ENCODE measurements at places on chromosomes 7 and 10.

- DNase-seq = no peak
Measured at GRCh38 chr7:66948480-66949109, 27.6 kb downstream of the TMEM248 start.

- peak; percentile 92 for DNase-seq
Measured at GRCh38 chr10:75403939-75404814, 2.6 kb upstream of the ZNF503 start.

GRCh38 chr7:106774768-106775551 is 90.1 kb upstream of the PIK3CG start:
- DNase-seq = no peak

- peak; percentile 37 for DNase-seq
Measured at GRCh38 chr7:47474937-47475879, 106.7 kb downstream of the TNS3 start.
